ENCODE measurements at places on chromosomes 16 and 17.

DNA sequence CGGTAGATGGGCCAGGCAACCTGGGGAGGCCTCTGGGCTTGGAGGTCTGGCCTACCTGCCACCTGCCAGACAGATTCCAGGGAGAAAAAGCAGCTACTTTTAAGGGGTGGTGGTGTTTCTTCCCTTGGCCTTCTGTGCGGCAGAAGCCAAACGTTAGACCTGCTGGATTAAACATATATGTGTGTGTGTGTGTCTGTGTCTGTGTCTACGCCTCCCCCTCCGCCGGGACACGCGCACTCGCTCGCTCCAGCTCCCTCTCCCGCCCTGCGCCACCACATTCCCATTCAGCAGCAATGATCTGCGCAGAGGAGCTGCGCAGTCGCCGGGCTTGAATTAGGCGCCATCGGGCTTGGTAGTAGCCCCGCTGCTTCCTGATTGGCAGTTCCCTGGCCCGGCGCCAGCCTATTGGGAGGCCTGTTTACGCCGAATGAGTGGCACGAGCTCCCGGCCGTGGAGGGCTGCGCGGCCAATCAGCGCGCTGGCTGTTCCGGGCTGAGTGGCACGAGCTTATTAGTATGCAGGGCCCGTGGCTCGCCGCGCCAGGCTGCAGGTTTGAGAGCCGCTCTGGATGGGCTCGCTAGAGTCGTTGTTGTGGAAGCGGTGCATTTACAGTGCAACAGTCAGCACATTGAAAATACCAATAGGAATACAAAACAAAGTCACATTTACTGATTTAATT is at the start of gene BAHCC1:
Gene BAHCC1 (plus strand): TSS at position 537 of the 679 bp plus-strand sequence. CDS start 4,283 bp downstream, outside the sequence.
- DNase-seq: peak; percentile 99

DNA sequence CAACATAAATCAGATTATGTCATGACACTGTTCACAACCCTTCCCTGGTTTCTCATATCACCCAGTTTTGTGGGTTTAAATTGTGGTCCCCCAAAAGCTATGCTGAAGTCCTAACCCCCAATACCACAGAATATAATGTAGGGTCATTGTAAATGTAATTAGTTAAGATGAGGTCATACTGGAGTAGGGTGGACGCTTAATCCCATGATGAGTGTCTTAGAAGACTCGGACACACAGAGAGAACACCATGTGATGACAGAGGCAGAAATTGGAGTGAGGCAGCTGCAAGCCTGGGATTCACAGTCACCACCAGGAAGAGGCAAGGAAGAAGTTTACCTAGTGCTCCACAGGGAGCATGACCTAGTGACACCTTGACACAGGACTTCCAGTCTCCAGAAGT is 197.8 kb downstream of the SALL1 start:
- no peak for DNase-seq

DNA sequence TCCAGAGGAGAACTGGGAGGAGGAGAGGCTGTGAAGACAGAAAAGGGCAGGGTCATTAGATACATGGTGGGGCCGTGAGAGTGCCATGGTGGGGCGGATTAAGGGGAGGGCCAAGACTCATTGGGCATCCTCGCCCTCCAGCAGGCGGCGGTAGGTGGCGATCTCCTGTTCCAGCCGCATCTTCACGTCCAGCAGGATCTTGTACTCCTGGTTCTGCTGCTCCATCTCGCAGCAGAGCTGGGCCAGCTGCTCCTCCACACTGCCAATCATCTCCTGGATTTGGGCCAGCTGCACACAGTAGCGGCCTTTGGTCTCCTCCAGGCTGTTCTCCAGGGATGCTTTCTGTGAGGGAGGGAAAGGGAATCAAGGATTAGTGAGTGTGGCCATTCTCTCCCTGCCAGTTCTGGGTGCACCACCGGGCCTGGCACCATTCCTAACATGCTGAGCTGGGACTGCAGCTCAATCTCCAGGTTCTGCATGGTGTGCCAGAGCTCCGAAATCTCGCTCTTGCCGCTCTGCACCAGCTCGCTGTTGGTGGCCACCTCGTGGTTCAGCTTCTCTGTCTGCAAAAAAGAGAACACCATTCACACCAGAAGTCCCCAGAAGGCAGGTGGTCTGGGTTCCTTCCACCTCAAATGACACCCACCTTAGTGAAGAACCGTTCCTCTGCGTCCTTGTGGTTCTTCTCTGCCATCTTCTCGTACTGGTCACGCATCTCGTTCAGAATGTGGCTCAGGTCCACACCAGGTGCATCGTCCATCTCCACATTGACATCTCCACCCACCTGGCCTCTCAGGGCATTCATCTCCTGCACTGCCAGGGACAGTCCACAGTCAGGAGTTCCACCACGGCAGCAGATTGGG is 129.0 kb downstream of the CCDC144A start:
- no peak for DNase-seq

DNA sequence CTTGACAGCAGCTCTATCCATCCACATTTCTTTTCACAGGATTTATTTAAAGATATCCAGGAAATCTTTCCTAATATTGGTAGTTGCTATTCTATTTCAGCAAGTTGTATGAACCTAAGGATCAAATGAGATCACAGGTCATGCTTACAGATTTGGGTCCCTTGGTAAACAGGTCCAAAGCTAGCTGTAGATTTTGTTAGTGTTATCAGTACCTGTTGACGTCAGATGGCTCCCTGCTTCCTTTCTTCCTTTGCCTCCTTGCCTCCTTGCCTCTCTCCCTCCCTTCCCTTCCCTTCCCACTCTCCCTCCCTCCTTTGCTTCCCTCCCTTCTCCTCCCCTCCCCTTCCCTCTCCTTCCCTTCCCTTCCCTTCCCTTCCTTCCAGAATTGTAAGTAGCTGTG is 76.6 kb downstream of the EFCAB13 start:
- DNase-seq: no peak

DNA sequence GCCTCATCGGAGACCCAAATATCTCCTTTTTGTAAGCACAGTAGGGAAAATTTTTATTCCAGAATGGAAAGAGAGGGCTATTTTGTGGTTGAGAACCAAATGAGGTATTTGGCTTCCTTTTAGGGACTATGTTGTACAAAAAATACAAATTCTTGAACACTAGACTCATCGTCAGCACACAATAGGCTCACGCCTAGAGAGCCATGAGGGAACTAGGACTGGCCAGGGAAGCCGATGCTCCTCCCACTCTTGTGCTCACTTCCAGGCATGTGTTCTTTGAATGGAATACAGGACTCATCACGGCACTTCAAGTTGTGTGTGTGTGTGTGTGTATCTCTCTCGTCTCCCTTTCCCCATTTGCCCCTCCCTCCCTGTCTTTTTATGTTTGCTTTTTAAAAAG is 17.8 kb upstream of the BLMH start:
- no peak for DNase-seq

DNA sequence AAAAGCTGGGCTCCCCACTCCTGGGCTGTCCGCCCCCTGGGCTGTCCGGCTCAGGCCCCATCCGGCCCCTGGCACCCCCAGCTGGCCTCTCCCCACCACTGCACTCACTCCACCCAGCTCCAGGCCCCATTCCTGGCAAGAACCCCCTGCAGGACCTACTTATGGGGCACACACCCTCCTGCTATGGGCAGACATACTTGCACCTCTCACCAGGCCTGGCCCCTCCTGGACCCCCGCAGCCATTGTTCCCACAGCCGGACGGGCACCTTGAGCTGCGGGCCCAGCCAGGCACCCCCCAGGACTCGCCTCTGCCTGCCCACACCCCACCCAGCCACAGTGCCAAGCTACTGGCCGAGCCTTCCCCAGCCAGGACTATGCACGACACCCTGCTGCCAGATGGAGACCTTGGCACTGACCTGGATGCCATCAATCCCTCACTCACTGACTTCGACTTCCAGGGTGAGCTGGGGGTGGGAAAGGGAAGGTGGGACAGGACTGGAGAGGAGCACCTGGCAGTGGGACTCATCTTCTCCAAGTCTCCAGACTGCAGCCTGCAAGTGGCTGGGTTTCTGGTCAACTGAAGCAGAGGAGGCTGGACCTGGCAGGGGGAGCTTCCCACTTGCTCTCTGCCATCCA is 17.6 kb downstream of the UNC119 start:
- no peak for DNase-seq

GRCh38 chr17:72053449-72053848 is 67.4 kb upstream of the SOX9 start:
- no peak for DNase-seq

- no peak for DNase-seq
Measured at GRCh38 chr16:24999856-25000461, 15.2 kb downstream of the ARHGAP17 start.

- DNase-seq: peak; percentile 47
Measured at GRCh38 chr16:54067322-54068065, 219.1 kb downstream of the IRX3 start.

GRCh38 chr17:8718001-8718563 is 26.6 kb downstream of the CCDC42 start:
- no peak for DNase-seq

DNA sequence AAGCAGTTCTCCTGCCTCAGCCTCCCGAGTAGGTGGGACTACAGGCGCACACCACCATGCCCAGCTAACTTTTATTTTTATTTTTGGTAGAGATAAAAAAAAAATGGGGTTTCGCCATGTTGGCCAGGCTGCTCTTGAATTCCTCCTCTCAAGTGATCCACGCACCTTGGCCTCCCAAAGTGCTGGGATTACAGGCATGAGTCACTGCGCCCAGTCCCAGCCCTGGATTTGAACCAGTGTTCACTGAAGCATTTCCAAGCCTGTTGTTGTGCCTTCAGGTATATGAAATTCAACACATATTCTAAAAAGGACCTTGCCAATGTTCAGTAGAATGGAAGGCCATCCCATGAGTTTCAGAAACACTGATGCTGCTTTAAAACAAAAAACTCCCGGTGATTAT is 165.3 kb downstream of the SLC39A11 start:
- no peak for DNase-seq

DNA sequence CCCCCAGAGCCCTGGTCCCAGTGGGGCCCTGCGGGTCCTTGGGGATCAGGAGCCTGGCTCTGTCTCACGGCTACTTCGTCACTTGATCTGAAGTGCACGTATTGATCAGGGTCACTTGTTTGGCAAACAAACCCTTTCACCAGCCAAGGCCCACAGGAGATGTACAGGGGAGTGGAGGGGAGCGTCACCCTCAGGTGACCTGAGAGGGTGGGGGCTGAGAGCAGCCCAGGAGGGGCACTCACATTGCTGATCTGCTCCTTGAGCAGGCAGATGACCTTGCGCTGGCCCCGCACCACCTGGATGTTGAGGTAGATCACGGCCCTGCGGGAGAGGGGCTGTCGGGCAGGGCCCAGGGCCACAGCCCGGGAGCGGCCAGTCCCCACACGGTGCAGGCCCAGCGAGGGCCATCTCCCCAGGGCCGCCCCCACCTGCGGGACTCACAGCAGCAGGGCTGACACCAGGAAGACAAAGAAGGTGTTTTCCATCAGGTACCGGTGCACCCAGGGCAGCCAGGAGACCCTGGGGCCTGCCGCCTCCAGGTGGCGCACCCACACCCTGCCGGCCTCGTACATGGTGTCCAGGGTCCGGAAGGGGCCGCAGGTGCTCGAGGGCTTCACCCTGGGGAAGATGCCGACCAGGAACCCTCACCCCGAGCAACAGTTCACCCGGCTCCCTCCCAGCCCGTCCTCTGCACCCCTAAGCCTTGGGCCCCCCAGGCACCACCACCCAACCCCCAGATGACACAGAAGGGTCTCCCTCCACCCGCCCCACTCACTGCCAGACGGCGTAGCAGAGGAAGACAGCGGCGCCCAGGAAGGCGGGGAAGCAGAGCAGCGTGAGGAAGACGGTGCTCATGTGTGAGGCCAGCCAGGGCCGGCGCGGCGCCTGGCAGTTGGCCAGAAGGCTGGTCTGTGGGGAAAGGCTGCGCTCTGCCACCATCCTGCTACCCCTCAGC is 11.3 kb downstream of the TMC6 start:
- DNase-seq: peak; percentile 82

DNA sequence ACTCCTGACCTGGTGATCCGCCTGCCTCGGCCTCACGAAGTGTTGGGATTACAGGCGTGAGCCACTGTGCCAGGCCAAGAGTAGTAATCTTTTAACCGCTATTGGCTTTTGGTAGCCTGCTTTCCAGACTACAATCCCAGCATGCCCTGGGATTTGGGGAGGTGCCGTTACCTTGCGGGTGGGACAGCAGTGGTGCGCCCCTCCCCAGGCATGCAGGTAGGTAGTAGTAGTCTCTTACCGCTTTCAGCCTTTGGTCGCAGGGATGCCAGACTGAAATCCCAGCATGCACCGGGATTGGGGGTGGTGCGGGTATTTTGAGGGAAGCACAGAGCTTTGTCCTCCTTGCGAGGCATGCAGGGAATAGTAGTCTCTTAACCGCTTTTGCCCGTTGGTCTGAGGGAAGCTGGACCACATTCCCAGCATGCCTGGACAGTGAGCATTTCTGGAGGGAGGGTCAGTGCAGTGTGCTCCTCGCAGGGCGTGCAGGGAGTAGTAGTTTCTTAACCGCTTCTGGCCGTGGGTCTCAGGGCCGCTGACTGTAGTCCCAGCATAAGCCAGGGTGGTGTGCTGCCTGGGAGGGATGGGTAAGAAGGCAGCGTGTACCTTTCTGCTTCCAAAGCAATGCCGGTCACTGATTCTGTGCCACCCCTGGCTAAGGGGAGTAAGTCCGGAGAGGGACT is 1686.8 kb downstream of the TP53TG3F start:
- DNase-seq: no peak

GRCh38 chr17:61412143-61412859 is 12.7 kb downstream of the TBX2 start:
- DNase-seq: peak; percentile 80

DNA sequence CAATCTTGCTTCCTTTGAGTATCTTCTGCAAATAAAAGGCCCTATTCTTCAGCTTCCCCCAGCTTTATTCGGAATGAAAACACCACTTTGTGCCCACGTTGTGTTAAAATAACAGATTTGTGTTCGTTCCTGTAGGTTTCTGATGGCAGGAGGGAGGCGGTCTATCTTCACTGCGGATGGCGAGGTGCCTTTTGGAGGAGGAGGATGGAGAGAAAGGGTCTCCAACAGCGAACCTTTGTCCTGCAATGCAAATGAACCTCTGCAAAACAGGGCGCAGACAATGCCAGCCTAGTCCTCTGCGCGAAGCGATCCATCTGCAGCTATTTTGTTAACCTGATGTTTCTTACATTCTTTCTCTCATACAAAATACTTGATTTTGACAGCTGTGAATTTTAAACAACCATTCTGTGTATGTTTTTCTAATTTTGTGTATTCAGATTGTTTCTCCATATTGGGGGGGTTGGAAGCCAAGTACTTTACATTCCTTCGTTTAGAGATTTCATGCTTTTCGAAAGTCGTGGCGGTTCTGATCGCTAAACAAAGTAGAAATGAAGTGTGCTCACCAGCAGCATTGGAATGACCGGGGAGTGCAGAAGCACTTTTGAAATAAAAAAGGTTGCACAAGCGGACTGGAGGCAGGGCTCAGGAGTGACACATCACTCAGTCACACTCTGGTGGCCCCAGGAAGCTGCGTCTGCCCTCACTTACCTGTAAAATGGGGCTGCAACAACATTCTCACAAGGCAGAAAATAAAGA is 279.0 kb upstream of the IRX5 start:
- DNase-seq: no peak

GRCh38 chr17:5234645-5235576 is at the start of gene SCIMP:
Gene SCIMP (minus strand): TSS chr17:5234860. CDS start chr17:5234755, 105 bp downstream.
- no peak for DNase-seq
